ENCODE measurements at places on chromosomes 16 and 17.
A peak's percentile ranks its signal among the peaks of the same experiment; 100 is the strongest.

GRCh38 chr17:81837641-81838040 is 2.8 kb upstream of the PPP1R27 start:
- DNase-seq = no peak

DNA sequence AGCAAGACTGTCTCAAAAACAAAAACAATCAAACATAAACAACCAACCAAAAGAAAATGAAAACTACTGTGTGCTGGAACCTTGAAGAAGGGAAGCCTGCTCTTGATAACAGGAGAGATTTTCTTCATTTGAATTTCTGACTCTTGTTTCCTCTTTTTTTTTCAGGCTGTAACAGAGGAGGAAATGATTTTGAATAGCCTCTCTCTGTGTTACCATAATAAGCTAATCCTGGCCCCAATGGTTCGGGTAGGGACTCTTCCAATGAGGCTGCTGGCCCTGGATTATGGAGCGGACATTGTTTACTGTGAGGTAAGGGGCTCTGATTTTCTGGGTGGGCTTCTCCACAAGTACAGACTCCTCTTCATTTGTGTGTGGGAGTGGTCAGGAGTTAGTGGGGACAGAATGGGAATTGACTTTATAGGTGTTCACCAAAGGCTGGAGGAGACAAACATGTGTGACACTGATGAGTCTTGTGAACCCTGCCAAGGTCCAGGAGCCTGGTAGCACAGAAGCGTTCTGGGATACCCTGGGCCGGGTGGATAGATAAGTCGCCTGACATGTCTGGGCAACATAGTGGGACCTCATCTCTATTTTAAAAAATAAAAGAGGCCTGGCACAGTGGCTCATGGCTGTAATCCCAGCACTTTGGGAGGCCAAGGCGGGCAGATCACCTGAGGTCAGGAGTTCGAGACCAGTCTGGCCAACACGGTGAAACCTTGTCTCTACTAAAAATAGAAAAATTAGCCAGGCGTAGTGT is 14.9 kb downstream of the DUS2 start:
- no peak for DNase-seq

- no peak for DNase-seq
Observed at GRCh38 chr17:12990041-12990808, 27.6 kb downstream of the ELAC2 start.

DNA sequence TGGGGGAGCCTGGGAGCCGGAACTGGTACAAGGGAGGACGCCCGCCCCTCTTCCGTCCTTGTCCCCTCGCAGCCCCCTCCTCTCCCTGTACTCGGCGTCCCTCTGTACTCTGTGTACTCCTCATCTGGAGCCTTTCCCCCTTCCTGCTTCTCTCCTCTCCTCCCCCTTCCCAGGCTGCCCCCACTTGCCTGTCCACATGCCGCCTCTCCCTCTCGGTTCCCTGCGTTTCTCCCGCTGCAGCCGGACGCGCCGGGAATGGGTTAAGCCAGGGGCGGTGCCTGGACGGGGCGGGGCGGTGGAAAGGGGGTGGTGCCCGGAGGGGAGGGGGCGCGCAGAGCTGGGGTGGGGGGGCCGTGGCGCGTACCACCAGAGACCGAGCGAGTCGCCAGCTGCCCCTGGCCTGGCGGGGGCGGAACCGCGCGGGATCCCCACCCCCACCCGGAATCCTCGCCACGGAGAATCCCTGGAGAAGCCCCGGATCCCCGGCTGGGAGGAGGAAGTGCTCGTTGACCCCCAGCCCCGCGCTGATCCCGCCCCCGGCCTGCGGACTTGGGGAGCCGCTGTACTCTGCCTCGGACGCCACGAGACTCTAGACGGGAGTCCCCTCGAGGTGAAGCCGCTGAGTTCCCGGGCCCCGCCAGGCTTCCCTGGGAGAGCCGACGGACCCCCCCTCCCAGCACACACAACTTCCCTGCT is 22.6 kb downstream of the GJD3 start:
- peak; percentile 90 for DNase-seq

Data from brain (organoid and tissue), 16 donors.